Neural progenitor cell (in vitro differentiated cells): ENCODE measurements at places on chromosomes 5 and 9.
A peak's percentile ranks its signal among the peaks of the same experiment; 100 is the strongest.

DNA sequence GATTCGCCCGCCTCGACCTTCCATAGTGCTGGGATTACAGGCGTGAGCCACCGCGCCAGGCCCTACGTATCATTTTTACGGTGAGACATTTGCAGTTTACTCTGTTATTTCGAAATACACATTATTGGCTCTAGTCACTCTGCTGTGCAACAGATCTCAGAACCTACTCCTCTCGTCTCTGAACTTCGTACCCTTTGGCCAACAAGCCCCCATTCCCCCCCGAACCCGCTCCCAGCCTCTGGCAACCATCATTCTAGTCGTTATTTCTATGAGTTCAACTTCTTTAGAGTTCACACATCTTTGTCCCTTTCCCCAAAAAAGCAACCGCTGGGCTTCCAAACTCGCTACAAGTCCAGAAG is 735 bp downstream of the PTGR1 start:
- DNase-seq = no peak

DNA sequence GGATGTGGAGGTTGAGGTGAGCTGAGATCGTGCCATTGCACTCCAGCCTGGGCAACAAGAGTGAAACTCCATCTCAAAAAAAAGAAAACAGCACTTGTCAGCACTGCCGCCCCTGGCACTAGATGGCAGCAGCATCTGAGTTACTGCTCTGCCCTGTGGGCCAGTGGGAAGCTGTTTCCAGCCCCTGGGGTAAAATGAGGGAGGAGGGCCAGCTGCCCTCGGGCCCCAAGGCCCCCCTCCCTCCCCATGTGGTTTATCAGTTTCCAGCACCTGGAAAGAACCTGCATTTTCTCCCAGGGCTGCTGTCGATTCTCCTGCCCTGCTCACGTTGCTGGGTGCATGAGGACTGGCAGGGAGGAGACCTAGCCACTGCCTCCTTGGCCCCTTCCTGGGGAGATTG is 13.2 kb upstream of the CEL start:
- peak; percentile 15 for DNase-seq

DNA sequence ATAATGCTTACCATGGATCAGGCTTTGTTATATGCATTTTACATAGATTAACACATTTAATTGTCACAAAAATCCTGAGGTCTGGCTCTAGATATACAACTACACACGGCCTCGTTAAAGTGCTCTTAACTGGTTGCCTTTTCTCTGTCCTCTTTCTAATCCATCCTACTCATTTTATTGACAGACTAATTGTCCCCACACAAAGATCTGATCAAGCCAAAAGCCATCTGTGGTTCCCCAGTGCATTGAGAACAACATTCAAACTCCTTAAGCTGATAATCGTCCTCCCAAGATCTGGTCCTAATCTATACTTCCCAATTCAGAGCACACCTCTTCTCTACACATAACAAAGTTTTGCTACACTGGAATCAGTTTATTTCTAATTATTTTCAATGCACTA is 23.9 kb upstream of the PPP2R2B start:
- DNase-seq = peak; percentile 16

- peak; percentile 69 for DNase-seq
These were observed 580 bp downstream of the ERAP1 start for GRCh38 chr5:96807075-96807654.

DNA sequence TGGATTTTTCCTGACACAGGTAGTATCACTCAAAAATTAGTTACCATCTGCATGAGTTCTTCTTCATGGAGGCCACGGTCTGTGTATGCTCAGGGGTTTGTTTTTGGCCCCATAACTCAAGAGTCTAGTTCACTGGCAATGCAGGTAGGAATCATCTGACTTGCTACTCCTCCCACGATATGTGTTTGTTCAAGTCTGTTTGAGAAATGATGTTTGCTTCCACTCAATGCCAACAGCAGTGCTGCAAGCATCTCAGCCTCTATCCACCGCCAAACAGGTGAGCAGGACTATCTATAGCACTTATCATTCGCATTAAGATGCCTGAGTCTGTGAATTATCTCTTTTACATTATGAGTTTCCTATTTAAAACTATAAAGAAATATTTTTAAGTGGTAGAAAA is 264.8 kb upstream of the PTGER4 start:
- no peak for DNase-seq

GRCh38 chr5:107665036-107665570 is 5.6 kb downstream of the EFNA5 start:
- DNase-seq = peak; percentile 77

DNA sequence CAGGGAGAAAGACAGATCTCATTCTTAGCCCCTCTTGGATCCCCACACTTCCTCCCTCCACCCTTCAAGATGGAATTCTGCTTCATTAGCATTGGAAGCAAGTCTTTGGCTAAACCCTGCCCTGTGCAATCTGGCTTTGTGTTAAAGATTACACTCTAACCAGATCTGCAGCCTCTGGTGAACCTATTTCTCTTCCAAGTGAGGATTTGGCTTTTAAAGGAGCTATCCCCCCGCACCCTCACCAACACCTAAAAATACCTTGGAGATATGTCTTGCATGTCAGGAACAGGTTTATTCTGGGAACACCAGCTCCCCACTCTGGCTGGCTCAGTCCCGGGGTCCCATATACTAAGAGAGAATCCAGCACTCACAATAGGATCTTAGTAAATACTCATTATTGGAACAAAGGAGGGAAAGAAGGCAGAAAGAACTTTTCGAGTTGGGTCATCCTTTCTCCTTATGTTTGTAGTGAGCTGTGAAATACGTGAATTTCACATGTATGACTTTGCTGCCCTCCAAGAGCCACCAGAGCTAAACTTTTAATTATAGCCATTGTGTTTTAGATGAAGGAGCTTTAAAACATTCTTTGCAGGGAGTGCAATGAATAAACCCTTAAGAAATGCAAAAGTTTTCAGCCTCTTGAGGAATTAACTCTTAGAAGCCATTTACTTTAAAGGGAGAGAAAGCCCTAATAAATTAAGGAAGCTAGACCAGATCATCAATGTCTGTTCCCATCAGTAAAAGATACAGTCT is 53.7 kb upstream of the HRH2 start:
- peak; percentile 21 for DNase-seq

GRCh38 chr5:10303699-10304170 is 4.0 kb downstream of the CMBL start:
- no peak for DNase-seq

GRCh38 chr5:39720136-39720535 is 295.4 kb upstream of the DAB2 start:
- no peak for DNase-seq

GRCh38 chr5:137743031-137743640 is 7.2 kb upstream of the KLHL3 start:
- peak; percentile 86 for DNase-seq

- no peak for DNase-seq
These were observed 435.5 kb downstream of the SLCO4C1 start for GRCh38 chr5:101860563-101860962.

- no peak for DNase-seq
These were observed 296.1 kb downstream of the YTHDC2 start for GRCh38 chr5:113809626-113810025.
